ENCODE measurements at places on chromosomes 2 and 18.

DNA sequence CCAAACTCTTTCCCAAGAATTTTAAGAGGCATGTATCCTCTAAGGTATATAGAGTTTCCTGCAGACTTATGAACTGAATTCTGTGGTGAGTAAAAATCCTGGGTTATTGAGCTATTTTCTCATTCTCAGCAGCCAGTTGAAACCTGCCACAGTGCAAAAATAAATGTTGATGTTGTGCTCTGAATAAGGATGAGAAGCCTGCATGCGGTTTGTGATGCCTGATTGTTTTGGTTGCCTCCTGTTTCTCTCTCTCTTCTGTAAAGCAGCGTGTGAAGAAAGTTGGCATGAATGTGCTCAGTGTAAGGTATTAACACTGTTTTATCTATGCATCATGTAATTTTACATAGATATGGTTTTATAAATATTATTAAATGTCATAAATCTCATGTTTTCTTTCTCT is 452.6 kb downstream of the CDH2 start:
- no peak for DNase-seq

DNA sequence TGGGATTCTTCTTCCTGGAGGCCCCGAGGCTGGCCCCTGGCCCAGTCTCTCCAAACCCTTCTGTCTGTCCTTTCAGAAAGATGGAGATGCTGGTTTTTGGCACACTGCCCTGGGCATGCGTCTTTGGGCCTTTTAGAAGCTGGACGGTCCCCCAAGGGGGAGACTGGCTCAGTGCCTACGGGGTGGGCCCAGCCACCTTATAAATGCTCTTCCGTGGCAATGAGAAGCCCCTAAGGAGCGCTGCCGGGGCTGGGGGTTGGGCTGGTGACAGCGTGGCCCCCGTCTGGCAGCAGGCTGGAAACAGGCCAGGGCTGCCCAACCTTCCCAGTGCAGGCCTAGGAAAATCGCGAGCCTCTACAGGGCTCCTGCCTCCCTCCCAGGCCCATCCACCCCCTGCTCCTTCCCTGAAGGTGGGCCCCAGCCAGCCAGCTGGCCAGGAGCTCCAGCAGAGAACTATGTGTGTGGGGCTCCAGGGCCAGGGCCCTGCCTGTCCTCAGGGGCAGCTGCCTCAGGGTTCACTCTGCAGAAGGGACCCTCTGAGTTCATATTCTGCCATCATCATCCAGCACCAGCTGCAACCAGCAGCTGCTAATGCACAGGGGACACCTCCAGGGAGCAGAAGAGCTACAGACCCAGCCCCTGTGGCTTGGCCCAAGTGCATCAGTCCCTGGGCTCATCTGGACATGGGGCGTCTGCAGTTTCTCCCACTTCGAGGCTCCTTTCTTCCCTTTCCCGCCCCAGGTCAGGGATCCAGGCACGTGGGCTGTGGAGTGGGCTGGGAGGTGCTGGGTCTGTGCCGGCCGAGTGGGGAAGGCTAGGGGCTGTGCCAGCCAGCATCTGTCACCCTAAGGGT is 107.6 kb upstream of the OTOS start:
- no peak for DNase-seq

DNA sequence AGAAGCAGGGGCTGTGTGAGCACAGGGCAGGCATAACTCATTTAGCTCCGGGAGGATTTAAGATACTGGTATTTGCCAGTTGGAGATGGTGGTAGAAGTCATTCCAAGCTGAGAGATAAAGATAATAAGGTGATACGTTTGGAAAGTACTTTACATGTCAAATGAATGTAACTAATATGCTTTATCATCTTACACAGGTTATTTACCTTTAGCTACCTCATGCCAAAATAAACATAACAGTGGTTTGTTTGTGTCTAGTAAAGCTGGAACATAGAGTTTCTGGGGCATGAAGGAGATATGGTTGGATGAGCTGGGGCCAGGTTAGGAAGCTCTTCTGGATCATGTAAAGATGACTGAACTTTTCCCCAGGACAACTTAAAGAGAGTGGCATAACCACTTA is 126.9 kb upstream of the PIK3C3 start:
- no peak for DNase-seq

GRCh38 chr18:37179384-37179783 is 350.5 kb downstream of the KIAA1328 start:
- no peak for DNase-seq

DNA sequence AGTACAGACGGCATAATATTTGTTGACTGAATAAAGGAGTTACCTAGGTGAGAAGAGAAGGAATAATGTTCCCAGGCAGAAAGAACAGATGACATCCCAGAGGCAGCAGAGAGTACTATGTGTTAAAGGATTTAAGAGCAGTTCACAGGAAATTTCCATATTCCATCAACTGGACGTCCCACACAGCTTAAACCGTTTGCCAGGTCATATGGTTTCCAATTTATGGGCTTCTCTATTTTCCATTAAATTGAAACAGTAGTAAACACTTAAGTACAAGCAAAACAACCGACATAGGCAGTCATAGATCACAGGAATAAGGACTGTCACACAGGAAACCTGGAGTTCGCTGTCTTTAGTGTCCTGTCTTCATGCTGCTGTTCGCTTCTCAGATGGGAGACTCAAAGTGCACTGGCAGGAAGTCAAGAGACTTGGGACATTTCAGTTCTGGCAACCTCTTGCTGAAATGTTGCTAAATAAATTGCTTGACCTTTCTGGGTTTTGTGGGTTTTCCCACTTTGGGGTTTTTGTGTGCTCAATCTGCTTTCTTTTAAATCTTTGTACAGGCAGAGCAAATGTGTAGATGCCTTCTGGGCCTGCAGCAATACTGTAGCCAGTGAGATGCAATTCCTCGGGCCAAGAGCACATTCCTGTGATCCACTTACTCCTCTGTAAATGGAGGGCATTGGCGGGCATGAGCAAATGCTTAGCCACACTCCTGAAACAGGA is 5.8 kb upstream of the PIEZO2 start:
- DNase-seq: peak; percentile 31

GRCh38 chr2:207933396-207934065 is 91.8 kb downstream of the PLEKHM3 start:
- no peak for DNase-seq

- peak; percentile 94 for DNase-seq
Observed at GRCh38 chr18:46250084-46250811, 146.1 kb downstream of the HAUS1 start.

- DNase-seq: peak; percentile 85
Observed at GRCh38 chr2:149330127-149331022, at the start of gene LYPD6. Gene LYPD6 (plus strand): TSS chr2:149330587. CDS start chr2:149437709, 107,122 bp downstream.

DNA sequence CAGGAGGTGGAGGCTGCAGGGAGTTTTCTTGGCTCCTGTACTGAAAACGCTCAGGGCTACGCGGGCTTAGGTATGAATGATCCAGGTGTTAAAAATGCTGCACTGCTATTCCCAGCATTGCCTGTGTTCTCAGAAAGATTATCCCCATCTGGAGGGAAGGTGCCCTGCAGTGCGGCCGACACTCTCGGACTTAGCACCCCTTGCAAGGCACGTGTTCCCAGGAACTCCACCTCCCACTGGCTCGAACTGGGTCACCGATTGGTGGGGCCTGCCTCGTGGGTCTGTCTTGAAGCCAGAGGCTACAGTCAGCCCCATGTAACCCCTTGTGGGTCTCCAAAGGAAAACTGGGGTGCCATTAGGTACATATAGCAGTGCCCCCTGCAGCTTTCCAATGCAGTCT is 25.7 kb downstream of the ANO7 start:
- DNase-seq: no peak

DNA sequence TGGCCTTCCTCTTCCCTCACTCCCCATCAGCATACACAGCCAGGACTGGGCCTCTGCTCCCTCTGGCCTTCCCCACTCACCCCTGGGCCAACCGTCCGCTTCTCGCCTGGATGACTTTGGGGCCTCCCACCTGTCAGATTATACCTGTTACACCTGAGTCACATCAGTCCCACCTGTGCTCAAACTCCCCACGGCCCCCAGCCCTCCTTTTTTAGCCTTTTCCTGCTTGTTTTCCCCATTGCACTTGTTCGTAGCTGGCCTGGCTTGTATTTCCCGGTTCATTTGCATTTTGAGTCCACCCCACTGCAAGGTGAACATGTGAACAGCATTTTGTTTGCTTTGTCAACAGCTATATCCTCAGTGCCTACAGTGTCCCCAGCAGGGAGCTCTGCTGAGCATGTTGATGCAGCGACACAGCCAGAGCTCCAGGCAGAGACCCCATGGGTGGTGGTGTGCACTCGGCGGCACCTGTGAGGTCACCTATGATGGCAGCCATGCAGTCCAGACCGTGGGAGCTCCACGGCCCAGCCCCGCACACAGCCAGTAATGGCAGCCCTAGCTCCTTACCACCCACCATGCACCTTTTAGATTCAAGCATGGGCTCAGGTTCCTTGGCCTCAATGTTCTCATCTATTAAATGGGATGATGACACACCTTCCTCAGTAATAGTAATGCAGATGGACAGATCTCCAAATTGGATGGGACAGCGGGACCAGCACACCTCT is 276.4 kb upstream of the HS6ST1 start:
- no peak for DNase-seq

- DNase-seq: peak; percentile 17
Observed at GRCh38 chr18:41887100-41887499, 67.9 kb upstream of the PIK3C3 start.

- DNase-seq: no peak
Observed at GRCh38 chr2:241903121-241904010, 33.8 kb downstream of the RTP5 start.

DNA sequence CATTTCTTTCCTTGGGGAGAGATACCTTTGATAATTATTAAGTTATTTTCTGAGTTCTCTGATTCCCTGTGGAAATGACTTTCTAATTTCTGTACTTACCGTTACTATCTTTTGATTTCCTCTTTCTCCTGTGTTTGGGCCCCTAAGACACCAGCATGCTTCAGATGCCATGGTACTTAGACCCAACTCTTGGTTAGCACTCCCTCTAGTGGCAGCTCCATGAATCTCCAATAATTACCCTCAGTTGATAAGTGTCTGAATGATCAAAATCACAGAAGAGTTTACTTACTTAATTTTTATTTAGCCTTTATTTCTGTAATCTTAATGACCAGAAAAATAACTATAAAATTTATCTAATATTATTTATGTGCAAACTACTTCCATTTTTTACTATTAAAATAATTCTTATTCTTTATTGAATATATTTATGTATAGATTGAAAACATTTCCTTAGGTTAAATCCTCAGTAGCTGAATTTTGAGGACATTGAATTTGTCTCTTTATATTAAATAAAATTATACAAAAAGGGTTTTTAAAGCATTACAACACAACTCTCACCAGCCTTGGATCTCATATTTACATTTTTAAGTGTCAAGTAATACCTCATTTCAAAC is 300.4 kb downstream of the KCNS3 start:
- DNase-seq: peak; percentile 48

GRCh38 chr2:7437141-7437540 is 519.9 kb downstream of the RNF144A start:
- no peak for DNase-seq

- DNase-seq: no peak
Observed at GRCh38 chr2:232839411-232840079, 30.5 kb upstream of the SNORC start.

DNA sequence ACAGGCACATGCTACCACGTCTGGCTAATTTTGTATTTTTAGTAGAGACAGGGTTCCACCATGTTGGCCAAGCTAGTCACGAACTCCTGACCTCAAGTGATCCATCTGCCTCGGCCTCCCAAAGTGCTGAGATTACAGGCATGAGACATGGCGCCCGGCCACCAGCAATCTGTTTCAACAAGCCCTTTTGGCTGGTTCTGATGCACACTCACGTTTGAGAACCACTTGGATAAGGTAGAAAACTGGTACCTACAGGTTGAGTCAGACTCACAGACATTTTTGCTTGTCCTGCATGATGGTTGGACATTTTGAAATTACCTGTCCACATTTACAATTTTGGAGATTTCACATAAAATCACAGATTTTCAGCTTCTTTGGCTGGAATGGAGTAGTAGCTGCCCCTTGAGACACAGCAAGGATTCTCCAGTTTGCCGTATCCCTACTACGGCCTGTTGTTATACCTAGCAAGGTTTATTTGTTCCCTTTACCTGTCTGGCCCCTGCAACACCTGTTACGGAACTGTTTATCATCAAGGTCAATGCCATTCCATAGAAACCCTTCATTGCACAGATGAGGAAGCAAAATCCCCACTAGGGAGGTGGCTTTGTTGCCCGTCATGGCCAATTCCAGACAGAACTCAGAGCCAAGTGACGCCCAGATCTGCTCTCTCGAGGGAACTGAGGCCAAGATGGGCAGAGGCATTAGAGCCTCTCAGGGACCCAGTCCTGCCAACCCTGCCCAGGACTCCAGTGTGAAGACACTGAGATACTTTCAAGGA is 31.4 kb upstream of the IGFBP2 start:
- DNase-seq: no peak

- no peak for DNase-seq
Observed at GRCh38 chr2:225140723-225141122, 98.5 kb upstream of the DOCK10 start.

- DNase-seq: no peak
Observed at GRCh38 chr2:37659723-37660122, 11.7 kb downstream of the CDC42EP3 start.

DNA sequence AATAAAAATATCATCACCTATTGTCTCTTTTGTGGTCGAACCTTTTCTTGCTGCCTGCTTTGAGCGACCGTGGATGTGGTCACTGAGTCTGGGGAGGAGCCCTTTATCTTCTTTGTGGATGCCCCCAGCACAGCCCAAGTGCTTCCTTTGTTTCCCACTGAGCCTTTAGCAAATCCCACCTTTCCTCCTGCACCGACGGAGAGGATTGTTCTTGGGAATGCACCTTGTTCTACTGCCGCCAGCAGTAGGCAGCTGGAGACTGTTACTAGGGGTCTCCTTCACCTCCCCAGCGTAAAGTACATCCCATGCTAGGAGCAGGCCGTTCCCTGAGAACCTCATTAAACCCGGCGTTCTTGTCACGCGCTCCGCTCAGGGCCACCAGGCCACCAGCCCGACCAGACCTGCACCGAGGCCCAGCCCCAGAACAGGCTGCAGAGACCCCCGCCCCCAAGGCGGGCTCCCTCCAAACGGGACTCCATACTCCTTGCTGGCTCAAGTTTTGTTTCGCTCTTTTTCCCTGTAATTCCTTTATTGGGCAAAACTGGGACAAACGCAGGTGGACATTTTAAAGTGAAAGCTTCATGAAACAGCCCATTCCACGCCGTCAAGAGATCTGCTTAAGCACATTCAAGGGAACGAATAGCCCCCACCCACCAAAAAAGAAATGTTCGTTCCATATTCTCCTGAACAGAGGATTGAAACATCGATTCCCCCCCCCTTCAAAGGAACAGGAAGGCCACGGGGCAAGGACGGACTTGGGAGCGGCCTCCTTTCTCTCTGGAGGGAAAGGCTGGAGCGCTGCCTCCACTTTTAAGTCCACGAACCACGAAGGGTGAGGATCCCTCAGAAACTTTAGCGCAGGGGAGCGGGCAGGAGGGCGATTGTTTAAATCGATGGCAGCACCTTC is 1.1 kb upstream of the MAT2A start:
- peak; percentile 43 for DNase-seq

GRCh38 chr2:196239622-196240587 is 68.5 kb upstream of the STK17B start:
- DNase-seq: peak; percentile 74

- DNase-seq: no peak
Observed at GRCh38 chr18:74610051-74610615, 12.5 kb downstream of the ZNF407 start.
